GM23338 (cell line): ENCODE measurements at places on chromosomes 4 and X.

- DNase-seq = no peak
Observed at GRCh38 chr4:3656416-3657356, 109.5 kb upstream of the ADRA2C start.

DNA sequence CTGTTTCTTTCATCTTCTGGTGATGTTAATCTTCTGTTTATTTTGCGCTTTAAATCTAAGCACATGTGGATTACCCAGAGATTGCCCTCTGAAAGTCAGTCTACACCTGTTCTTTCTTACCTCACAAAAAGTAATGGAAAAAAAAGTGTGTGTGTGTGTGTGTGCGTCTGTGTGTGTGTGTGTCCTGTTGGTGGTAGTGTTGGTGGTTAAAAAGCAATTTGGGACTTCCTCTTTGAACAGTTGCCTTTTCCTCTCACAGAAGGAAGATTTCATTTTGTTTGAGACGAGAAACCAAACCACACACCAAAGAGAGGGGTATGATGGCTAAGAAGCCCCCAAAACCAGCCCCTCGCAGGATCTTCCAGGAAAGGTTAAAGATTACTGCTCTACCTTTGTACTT is at the start of gene STAP1:
Gene STAP1, plus strand, starts transcription at position 235 of the 400 bp plus-strand sequence. Its CDS starts 83 bp downstream, at position 318.
- no peak for DNase-seq

DNA sequence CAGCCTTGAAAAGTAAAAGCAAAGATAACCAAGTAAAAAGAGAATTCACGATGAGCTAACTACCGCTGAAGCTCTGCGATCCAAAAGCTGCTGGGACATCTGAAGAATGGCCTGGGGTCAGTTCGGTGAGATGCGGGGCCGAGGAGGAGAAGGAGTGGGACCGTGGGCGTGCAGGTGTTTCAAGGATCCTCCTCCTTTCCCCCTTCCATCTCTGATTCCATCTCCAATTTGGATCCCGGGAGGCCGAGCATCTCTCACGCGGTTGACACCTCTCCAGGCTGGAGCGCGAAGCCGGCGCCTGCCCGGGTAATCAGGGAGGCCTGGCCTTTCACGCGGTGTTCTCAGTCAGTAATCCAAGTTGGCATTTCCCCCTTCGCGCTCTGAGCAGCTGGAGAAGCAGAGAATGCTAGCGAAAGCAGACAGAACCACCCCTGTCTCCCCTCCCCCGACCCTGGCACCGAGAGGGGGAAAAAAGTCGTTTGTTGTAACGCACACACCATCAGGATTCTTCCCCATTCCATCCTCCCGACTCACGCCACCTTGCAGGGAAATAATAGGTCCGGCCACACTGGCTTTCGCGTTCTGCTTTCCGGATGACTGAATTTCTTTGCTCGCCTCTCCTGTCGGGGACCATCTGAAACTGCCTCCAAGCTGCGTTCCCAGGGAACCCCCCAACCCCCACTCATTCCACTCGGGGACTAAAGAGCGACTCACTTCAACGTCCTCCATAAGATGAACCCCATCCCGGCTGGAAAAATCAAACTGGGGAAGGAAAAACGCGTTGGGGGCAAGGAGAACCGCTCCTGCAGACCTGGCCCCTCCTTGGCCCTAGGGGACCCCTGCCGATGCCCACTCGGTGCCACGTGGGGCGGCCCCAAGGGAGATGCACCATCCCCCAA is 6.5 kb downstream of the NEUROG2 start:
- peak; percentile 59 for DNase-seq

GRCh38 chrX:16436348-16437188 is 213.4 kb upstream of the S100G start:
- peak; percentile 79 for DNase-seq

DNA sequence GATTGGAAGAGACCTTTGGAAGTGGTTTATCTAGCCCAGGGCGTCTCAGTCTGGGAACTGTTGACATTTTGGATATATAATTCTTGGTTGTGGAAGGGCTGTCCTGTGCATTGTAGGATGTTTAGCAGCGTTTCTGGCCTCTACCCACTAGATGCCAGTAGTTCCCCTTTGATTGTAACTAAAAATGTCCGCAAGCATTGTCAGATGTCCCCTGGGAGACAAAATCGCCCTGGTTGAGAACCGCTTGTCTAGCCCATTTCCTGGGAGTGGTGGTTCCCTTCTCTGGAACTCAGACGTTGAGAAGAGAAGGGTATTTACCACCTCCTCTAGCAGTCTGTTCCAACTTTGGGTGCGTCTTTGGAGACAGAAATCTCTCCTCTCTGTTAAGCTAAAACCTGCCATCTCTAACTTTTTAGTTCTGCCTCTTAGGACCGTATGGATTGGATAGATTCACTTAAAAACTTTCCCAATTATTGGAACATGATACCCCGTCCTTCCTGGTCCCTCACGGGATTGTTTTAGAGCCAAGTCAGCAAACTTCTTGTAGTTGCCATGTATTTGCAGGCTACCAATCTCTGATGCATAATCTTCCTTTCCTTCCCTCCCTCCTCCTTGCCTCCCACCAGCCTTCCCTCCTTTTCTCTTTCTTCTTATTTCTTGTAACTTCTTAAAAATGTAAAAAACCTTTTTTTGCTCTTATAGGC is 13.9 kb downstream of the TMEM165 start:
- peak; percentile 55 for DNase-seq

DNA sequence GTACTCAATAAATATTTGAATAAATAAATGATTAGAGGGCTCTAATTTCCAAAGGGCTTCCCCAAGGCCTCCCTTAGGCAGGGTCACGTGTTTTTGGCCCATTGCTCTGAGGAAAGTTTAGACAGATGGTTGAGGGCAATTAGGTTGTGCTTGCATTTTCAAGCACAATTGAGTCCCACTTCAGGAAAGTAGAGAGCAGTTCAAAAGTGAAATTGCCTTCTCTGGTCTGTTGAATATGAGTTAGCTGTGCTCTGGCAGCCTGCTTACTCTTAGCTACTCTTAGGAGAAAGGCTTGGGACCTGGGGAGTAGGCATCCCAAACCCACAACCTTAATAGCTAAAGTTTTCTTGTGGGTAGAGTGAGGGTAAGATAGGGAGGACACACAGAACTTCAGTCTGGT is 9.0 kb upstream of the DRP2 start:
- DNase-seq = no peak

GRCh38 chr4:100311181-100311580 is 120.9 kb upstream of the DDIT4L start:
- peak; percentile 15 for DNase-seq

- DNase-seq = no peak
Observed at GRCh38 chrX:150569155-150569477, 695 bp downstream of the MTM1 start.

GRCh38 chrX:118373538-118373937 is 27.6 kb downstream of the WDR44 start:
- DNase-seq = no peak

DNA sequence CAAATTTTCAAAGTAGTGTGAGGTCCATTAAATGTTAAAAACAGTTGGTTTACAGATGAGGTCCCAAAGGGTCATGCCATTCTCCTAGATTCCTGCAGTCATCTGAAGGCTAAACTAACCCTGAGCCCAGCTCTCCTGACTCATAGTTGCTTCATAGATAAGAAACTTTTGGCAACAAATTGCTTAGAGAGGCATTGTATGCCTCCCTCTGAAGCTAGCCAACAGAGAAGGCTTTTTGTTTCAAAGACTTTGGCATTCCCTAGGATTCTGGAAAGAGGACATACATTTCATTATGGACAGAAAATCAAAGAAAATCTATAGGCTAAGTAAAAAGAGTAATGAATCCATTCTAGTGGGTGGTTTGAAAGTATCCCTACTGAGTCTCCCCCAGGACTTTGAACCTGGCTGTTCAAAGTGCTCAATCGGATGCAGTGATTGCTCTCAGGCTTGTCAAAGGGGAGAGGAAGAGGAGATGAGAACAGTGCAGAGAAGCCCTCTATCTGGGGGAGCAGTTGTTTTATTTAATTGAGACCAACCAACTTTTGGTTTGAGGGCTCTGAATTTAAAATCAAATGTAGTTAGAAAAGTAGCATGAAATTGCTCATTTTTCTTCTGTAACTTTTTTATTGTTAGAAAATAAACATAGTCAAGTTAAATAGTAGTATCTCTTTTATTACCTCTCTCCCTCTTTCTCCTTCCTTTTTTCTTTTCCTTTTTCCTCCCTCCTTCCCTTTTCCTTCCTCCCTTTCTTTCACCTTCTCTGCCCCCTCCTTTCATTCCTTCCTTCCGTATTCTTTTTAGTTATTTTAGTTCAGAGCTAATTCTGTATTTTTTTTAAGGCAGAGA is 72.3 kb upstream of the ZNF518B start:
- DNase-seq = no peak

DNA sequence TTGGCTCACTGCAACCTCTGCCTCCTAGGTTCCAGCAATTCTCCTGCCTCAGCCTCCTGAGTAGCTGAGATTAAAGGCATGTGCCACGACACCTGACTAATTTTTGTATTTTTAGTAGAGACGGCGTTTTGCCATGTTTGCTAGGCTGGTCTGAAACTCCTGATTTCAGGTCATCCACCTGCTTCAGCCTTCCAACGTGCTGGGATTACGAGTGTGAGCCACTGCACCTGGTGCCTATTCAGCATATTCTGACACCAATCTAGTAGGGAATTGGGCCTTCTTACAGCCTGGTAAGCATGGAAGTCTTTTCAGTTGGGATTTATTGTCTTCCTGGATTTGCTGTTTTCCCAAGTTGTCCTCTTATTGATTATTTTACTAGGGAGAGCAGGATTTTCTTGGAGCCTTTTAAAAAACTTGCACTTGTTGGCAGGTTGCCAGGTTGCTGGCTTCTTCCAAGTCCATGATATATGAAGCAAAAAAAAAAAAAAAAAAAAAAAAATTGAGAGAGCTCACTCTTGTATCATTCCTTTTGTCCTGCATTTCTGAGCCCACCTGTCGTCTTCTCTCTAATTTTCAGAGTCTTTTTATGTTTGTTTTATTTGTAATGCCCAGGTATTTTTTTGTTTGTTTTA is 43.7 kb downstream of the TMPRSS11E start:
- no peak for DNase-seq

DNA sequence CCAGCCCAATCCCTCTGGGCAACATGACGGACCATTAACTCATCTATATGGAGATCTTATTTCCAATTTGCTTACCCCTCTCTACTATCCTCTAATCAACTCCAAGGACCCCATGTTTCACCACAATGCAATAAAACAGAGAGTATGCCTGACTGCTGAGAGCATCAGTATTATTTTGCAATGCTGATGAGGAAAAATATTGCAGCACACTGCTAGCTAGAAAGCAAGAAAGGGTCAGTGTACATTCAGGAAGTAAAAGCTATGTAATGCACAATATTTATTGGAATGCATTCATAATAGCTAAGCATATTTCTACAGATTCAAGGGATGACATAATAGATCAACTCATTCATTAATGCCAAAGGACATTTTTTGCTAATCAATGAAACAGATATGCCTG is 33.2 kb downstream of the ARAP2 start:
- DNase-seq = no peak

DNA sequence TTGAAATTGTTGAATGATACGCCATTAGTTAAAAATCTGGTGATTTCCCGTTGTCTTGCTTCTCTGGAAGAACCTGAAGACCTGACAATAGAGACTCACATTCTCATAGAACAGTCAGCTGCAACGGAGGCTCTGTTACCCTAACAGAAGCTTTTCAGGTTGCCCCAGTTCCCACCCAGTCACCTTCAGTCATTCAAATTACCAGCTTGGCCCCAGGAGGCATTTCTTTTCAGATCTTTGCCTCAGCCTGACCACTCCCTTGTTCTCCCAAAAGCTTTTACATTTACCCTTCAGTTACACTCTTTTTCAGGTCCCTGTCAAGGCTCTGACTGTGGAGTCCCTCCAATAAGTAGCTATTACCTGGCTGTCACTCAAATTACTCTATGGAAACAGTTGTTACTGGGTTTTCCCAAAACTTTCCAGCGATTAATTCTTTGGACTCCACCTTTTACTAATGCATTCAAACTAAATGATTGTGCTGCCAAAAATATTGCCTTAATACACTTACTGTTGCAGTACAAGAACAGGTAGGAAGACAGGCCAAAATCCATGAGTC is 162.2 kb upstream of the FTHL17 start:
- peak; percentile 79 for DNase-seq

- DNase-seq = no peak
Observed at GRCh38 chr4:175380841-175381240, 431.2 kb downstream of the GPM6A start.

GRCh38 chr4:100295792-100296191 is 105.5 kb upstream of the DDIT4L start:
- no peak for DNase-seq

- no peak for DNase-seq
Observed at GRCh38 chr4:21032089-21032645, 331.9 kb downstream of the PACRGL start.

DNA sequence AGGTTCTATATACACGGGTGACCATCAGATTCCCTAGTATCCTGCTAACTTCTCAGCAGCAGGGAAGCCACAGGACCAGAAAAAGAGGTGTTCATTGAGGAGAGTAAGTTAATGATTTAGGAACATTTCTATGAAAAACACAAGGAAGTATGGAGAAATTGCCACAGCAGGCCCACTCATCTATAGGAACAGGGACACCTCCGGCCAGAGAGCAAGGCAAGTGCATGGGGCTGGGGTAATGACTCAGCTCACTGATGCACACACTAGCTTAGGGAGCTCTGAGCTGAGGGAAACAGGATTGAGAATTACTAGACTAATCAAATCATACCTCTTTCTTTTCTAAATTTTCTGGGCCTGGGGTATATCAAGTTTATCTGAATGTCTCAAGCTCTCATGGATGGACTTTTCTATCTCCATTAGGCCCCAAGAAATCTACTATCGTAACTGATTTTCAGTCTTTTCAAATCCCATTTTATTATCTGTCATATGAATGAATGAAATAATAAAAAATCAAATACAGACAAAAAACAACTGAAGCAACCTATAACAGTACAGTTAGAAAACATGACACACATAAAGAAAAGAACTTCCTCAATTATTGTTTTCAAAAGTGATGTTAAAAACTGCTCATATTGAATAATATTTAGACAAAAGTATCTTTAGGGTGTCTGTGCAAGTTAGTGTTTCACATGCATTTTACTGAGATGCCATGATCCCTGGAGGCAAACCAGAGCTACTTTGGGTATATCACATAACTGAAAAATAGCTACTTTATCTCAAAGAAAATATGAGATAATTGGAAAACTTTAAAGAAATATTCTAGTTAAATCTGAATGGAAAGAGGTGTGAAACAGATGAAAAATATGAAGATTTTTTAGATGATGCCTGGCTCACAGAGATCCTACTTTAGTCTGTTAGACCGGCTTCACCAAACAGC is 89.8 kb downstream of the FBXO8 start:
- DNase-seq = no peak

DNA sequence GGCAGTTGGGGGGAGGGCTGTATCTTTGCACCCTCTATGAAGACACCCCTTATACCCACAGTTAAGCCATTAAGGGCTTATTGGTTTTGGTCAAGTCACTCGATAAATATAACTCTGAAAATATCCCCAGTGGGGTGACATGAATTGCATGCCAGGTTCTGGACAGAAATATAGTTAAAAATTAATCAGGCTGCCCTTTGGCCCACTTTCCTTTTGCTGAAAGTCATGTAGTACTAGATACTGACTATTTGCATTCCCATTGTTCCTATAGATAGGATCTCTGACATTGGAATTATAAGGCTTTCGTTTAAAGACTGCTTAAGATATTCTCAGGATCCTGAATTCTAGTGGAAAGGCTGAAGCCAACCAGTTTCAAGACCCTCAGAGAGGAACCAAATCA is 43.5 kb upstream of the LAMP2 start:
- no peak for DNase-seq

GRCh38 chrX:83508526-83509253 is 600 bp downstream of the POU3F4 start:
- DNase-seq = no peak
